ENCODE measurements at places on chromosomes 1 and 21. TPM values are rescaled to one million over a fixed set of nuclear protein-coding genes. Genes with fewer than 3 reads are reported as not detected.

- DNase-seq: no peak
Measured at GRCh38 chr21:22993822-22994574, 1995.8 kb downstream of the NCAM2 start.

DNA sequence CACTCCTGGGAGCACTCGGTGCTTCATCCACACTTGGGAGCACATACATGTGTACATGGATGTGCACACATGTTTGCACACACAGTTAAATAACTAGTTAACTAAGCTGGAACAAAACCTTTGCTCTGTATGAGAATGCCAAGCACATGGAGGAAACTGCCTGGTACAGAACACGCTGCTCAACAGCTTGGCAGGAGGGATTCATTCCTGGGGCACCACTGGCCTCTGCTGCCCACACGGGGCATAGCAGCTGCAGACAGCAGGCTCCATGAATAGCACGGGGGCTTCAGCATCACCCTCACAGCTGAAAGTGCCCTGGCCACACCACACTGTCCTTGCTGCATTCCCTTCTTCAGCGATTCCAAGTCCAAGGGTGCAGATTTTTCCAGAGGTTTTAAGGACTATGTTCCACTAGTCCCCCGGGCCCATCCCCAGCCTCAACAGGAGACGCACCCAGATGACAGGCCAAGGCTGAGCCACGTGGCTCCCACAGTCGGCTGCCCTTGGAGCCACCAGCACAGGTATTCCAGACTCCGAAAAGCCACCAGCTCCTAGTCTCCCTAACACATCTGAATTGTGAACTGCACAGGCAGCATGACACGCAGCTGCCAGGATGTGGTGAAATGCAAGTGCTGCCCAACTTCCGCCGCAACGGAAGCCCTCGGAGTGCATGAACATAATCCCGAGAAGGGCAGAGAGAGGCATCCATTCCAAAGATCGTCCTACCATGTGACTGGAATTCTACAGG is 16.9 kb downstream of the NPHP4 start:
- peak; percentile 50 for DNase-seq

Gene DNALI1
- total RNA-seq: 13.9 TPM

DNA sequence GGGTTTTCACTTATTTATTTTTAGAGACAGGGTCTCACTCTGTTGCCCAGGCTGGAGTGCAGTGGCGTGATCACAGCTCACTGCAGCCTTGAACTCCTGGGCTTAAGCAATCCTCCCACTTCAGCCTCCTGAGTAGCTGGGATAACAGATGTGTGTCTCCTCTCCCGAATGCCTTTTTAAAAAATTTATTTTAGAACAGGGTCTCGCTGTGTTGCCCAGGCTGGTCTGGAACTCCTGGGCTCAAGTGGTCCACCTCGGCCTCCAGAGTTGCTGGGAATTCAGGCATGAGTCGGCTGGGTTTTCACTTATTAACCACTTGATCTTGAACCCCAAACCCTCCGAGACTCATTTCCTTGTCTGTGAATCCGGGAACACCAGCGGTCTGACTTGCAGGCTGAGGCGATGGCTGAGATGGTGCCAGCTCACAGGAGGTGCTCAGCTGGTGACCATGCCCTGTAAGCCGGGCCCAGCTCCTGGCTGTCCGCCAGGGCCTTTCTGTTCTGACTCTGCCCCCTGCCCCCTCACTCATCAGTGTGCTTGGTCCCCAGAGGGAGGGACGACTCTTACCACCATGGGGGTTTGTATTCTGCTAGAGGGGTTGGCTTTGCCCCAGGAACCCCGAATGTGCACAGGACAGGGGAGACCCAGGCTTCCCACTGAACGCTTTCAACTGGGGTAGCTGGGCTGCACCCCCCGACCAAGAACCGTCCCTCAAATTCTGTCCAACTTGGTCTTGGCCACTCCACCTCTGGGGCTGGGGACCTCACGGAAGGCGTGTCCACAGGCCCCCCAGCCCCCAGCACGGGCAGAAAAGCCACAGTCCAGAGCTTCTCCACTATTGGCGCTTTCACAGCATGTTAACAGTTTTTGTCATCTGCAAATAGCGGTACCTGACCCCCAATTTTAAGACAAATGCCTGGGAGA is 22.5 kb downstream of the MMEL1 start:
- no peak for DNase-seq

Gene RNU1-1
- total RNA-seq: not detected
